ENCODE measurements at places on chromosomes 1 and 21. TPM values are rescaled to one million over a fixed set of nuclear protein-coding genes. Genes with fewer than 3 reads are reported as not detected.

- no peaks in the 10 kb centered on the region for H3K4me1 ChIP-seq
- H3K27ac ChIP-seq = no peak overlapping the region
- no peak overlapping the region for H3K4me3 ChIP-seq
- no peaks in the 10 kb centered on the region for H3K36me3 ChIP-seq
- DNase-seq = no peak
These were observed 86.0 kb upstream of the COX20 start for GRCh38 chr1:244749230-244750016.

- peaks cover 6% of the 10 kb centered on the region for H3K4me1 ChIP-seq
- no peaks in the 10 kb centered on the region for H3K36me3 ChIP-seq
- DNase-seq = no peak
These were observed 7.7 kb downstream of the ARHGEF19 start for GRCh38 chr1:16204634-16205333.

GRCh38 chr1:18422076-18422777 lies 58.5 kb upstream of the KLHDC7A start:
- no peak for DNase-seq
- no peaks in the 10 kb centered on the region for H3K27me3 ChIP-seq
- no peak overlapping the region for H3K27ac ChIP-seq
- no peaks in the 10 kb centered on the region for H3K36me3 ChIP-seq
- no peak overlapping the region for H3K4me3 ChIP-seq
- H3K4me1 ChIP-seq = no peaks in the 10 kb centered on the region

DNA sequence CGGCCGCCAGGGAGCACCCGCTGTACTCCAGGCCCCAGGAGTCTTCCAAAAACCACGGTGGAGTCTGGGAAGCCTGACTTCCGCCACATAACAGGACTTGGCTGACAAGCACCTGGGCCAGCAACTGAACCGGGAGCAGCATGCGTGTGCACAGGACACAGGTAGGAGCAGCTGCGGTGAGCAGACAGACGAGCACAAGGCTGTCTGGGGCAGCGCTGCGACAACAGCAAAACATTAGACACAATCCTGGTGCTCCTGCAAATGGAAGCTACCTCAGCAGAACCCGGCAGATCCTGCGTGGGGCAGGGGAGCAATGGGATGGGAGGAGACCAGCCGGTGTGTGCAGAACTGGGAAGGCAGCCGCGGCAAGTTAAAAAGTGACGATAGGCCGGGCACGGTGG lies 80.4 kb downstream of the NPHP4 start:
- no peaks in the 10 kb centered on the region for H3K4me1 ChIP-seq
- no peak overlapping the region for H3K27ac ChIP-seq
- H3K36me3 ChIP-seq = no peaks in the 10 kb centered on the region
- no peak overlapping the region for H3K4me3 ChIP-seq

- no peak overlapping the region for H3K4me3 ChIP-seq
- H3K36me3 ChIP-seq = no peaks in the 10 kb centered on the region
- no peak for DNase-seq
- H3K27ac ChIP-seq = no peak overlapping the region
These were observed 224.9 kb downstream of the DAB1 start for GRCh38 chr1:57198912-57199311.

DNA sequence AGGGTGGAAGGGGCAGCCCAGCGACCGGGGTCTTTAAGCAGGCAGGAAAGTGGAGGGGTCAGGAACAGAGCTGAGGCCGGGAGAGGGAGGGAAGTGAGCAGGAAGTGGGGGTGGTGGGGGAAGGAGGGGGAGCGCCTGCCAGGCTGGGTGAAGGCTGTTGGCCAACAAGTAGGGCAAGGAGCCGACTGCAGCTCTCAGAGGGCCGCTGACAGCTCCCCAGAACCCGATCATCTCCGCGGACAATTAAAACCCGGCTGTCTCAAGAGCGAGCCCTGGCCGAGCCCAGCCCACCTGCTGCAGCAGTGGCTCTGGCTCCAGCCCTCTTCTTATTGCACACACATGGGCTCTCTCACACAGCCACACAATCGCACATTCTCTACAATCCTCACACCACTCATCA lies 51.6 kb downstream of the GRIK3 start:
- H3K4me1 ChIP-seq = no peaks in the 10 kb centered on the region
- DNase-seq = no peak
- no peaks in the 10 kb centered on the region for H3K27me3 ChIP-seq
- H3K27ac ChIP-seq = no peak overlapping the region
- H3K36me3 ChIP-seq = no peaks in the 10 kb centered on the region

GRCh38 chr21:19785941-19786340 lies 1212.3 kb upstream of the NCAM2 start:
- H3K4me3 ChIP-seq = no peak overlapping the region
- DNase-seq = no peak
- no peaks in the 10 kb centered on the region for H3K4me1 ChIP-seq
- H3K27ac ChIP-seq = no peak overlapping the region

DNA sequence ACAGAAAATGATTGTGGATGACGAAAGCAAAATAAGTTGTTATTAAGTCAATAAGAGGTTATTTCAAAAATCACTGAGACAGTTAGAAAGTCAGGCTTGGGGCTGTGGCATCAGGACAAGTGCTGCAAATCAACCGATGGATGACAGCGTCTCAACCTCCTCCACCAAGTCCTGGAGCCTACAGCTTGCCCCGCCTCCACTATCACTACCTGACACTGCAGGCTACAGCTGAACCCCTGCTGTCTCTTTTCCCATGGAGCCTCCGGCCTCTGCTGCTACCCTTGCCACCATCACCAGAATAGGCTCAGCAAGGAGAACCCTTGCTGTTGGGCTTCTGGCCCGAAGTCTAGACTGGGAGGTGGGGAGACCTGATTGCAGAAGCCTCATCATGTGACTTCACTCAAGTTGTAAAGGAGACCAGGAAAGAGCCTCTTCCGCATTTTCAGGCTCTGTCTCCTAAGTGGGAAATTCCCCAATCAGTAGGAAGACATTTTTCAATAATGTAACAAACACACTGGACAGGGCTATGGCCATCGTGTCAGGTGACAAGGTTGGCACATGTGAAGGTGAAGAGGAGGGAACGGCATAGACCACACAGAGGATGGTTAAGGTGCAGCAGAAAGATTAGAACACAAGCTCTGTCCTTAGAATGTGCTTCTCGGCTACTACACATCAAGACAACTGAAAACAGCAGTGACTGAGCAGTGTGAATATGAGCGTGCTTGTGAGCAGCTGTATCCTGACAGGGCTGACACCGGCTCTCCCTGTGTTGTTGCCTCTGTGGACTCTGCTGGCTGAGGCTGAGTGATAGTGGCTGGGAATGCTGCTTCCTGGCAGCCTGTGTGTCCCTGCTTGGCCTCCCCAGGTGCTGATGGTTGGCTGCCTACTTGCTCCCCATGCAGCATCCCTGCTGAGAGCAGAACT lies 660.7 kb downstream of the PTPRU start:
- H3K27me3 ChIP-seq = no peaks in the 10 kb centered on the region
- no peaks in the 10 kb centered on the region for H3K4me1 ChIP-seq
- H3K27ac ChIP-seq = no peak overlapping the region
- H3K36me3 ChIP-seq = no peaks in the 10 kb centered on the region
- DNase-seq = no peak
- H3K4me3 ChIP-seq = no peak overlapping the region

DNA sequence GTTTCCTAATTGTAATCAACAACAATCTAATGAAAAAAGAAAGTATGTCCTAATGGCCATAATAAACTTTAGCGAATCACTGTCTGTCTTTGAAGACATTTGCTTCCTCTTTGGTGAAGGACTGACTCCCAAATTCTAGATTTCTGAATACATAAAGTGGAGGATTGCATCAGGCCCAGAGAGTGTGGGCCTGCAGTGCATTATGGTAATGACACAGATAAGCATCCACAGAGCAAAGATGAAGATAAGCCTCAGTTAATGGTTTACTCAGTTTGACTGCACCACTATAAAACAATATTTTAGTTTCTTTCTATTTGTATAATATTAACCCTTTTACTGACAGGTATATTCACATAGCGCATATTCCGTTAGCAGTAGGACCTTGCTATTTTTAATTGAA lies 365.5 kb downstream of the KCTD3 start:
- DNase-seq = no peak
- H3K27ac ChIP-seq = no peak overlapping the region
- H3K4me3 ChIP-seq = no peak overlapping the region
- no peaks in the 10 kb centered on the region for H3K27me3 ChIP-seq
- no peaks in the 10 kb centered on the region for H3K36me3 ChIP-seq

DNA sequence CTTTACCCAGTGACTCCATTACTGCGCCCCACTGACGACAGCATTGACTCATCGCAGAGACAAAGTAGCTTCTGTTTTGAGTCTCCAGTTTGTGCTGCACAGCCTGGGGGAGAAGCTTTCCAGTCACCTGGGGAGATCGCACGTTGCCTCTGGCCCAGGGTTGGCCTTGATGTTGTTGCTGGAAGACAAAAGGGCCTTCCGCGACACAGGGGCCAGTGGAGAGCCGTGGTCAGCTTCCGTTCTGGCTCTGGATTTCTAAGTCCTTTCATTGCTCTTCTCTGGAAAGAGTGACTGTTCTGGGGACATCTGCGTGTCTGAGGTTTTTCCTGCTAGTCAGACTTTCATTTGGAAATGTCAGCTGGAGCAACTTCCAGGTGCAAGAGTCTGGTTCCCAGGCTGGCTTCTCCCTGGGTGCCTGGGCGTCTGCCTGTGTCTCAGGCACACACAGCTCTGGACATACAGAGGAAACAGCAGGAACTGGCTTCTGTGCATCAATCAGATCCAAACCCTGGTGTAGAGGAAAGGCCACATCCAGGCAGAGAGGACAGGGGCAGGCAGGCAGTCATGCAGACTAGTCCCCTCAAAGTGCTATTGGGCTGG lies 257.0 kb downstream of the SIPA1L2 start:
- H3K27ac ChIP-seq = no peak overlapping the region
- no peaks in the 10 kb centered on the region for H3K27me3 ChIP-seq
- no peak for DNase-seq
- H3K4me3 ChIP-seq = no peak overlapping the region
- no peaks in the 10 kb centered on the region for H3K4me1 ChIP-seq

- no peaks in the 10 kb centered on the region for H3K36me3 ChIP-seq
- H3K27ac ChIP-seq = no peak overlapping the region
- no peaks in the 10 kb centered on the region for H3K27me3 ChIP-seq
- DNase-seq = no peak
- peaks cover 2% of the 10 kb centered on the region for H3K4me1 ChIP-seq
These were observed 4.3 kb upstream of the FGGY start for GRCh38 chr1:59292562-59292961.

- peaks cover 8% of the 10 kb centered on the region for H3K4me1 ChIP-seq
- H3K36me3 ChIP-seq = no peaks in the 10 kb centered on the region
- H3K27me3 ChIP-seq = no peaks in the 10 kb centered on the region
- DNase-seq = no peak
- no peak overlapping the region for H3K27ac ChIP-seq
- no peak overlapping the region for H3K4me3 ChIP-seq
These were observed 10.5 kb upstream of the GNG12 start for GRCh38 chr1:67843746-67844145.

DNA sequence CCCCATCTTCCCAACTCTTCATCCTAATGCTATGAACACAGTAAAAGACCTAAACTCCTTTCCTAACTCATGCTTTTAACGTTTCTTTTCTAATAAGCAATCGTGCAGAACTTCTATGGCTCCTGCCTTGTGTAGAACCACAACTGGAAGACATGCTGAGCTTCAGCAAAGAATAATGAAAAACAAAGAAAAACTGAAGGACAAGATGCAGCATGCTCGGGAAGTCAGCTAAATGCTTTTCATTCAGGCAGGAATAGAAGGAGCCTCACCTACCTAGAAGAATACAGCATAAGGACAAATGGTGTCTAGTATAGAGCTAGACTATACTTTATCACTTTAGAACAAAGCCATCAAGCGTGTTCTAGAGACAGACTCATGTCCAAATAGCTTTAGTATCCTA lies 45.9 kb downstream of the LUZP1 start:
- H3K27me3 ChIP-seq = no peaks in the 10 kb centered on the region
- H3K36me3 ChIP-seq = no peaks in the 10 kb centered on the region
- H3K4me3 ChIP-seq = no peak overlapping the region
- DNase-seq = no peak
- H3K4me1 ChIP-seq = peaks cover 3% of the 10 kb centered on the region

GRCh38 chr1:238401144-238401543 lies 510.4 kb upstream of the ZP4 start:
- H3K27ac ChIP-seq = no peak overlapping the region
- no peak for DNase-seq
- no peak overlapping the region for H3K4me3 ChIP-seq

- no peaks in the 10 kb centered on the region for H3K36me3 ChIP-seq
- H3K4me3 ChIP-seq = peak overlapping the region; percentile 27
- no peak overlapping the region for H3K27ac ChIP-seq
- DNase-seq = peak; percentile 19
- peaks cover 62% of the 10 kb centered on the region for H3K27me3 ChIP-seq
- peaks cover 2% of the 10 kb centered on the region for H3K4me1 ChIP-seq
These were observed 13.3 kb upstream of the BARHL2 start for GRCh38 chr1:90730243-90731022.

GRCh38 chr1:235018161-235018560 lies 110.5 kb downstream of the TOMM20 start:
- no peaks in the 10 kb centered on the region for H3K27me3 ChIP-seq
- H3K4me3 ChIP-seq = no peak overlapping the region
- no peaks in the 10 kb centered on the region for H3K36me3 ChIP-seq
- DNase-seq = peak; percentile 99
- H3K4me1 ChIP-seq = peaks cover 3% of the 10 kb centered on the region

DNA sequence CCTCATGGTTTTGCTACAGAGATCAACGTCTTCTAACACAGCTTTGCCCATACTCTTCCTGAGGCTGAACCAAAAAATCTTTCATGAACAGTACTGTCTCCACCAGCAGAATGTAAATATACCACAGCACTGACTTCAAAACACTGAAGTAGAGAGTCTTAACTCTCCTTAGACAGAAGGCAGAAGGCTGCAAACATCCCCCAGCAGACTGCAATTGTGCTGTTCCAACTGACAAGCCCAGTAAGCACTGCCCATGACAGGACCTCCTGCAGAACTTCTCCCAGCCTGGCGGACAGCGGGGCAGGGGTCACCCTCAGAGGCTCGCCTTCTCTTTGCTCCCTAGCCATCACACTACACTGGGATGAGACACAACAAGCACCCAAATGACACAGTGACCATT lies 218.7 kb downstream of the RERE start:
- H3K4me3 ChIP-seq = no peak overlapping the region
- no peak overlapping the region for H3K27ac ChIP-seq
- no peaks in the 10 kb centered on the region for H3K27me3 ChIP-seq
- H3K4me1 ChIP-seq = peaks cover 10% of the 10 kb centered on the region

DNA sequence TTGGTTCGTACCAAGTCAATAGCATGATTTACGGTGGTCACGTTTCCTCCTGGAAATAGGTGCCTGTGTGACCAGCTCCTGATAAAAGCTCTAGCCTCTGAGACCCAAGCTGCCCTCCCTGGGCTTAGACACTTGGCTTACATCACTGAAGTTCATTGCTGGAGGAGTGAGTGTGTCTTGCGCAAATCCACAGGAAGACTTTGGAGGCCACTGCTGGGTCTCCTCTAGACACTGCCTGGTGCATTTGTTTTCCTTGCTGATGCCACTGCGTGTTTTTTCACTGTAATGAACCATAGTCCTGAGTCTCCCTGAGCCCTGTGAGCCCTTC lies 230.6 kb downstream of the DSCAM start:
- no peak overlapping the region for H3K27ac ChIP-seq
- H3K4me1 ChIP-seq = no peaks in the 10 kb centered on the region
- DNase-seq = no peak
- no peak overlapping the region for H3K4me3 ChIP-seq

GRCh38 chr21:45481977-45482898 lies 60.0 kb downstream of the SLC19A1 start:
- no peaks in the 10 kb centered on the region for H3K4me1 ChIP-seq
- H3K36me3 ChIP-seq = peaks cover 16% of the 10 kb centered on the region
- H3K27ac ChIP-seq = no peak overlapping the region
- DNase-seq = no peak
- H3K27me3 ChIP-seq = no peaks in the 10 kb centered on the region

DNM3 gene
- total RNA-seq = 1.8 TPM

SLAMF1 gene
- not detected for total RNA-seq

CXADR gene
- total RNA-seq = 9.9 TPM

FCRL2 gene
- not detected for total RNA-seq

TMEM61 gene
- total RNA-seq = not detected

PTPN14 gene
- total RNA-seq = 56.1 TPM

All from fibroblast of lung (primary cell).